Cerebellar nuclear complex (tissue), 1 donor: ENCODE measurements at places on chromosomes 5 and 9.

- DNase-seq: no peak
These were observed 80.4 kb downstream of the HMCN2 start for GRCh38 chr9:130345897-130346385.

- no peak for DNase-seq
These were observed 69.1 kb upstream of the OLFM1 start for GRCh38 chr9:135018306-135018915.

DNA sequence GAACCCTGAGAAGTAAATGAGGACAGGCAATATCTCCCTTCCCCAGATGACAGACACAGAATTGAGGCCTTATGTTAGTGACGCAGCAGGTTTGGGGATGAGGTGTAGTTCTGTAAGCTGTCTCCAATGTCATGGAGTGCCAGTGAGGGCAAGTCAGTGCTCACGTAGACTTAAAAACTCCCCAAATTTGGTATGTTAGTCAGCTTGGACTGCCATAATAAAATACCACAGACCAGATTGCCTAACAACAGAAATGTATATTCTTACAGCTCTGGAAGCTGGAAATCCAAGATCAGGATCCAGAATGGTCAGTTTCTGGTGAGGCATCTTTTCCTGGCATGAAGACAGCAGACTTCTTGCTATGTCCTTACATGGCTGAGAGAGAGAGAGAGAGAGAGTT, 14.9 kb downstream of the FOXI1 start:
- DNase-seq: no peak

- DNase-seq: no peak
These were observed 89.6 kb upstream of the BASP1 start for GRCh38 chr5:17127743-17128231.

DNA sequence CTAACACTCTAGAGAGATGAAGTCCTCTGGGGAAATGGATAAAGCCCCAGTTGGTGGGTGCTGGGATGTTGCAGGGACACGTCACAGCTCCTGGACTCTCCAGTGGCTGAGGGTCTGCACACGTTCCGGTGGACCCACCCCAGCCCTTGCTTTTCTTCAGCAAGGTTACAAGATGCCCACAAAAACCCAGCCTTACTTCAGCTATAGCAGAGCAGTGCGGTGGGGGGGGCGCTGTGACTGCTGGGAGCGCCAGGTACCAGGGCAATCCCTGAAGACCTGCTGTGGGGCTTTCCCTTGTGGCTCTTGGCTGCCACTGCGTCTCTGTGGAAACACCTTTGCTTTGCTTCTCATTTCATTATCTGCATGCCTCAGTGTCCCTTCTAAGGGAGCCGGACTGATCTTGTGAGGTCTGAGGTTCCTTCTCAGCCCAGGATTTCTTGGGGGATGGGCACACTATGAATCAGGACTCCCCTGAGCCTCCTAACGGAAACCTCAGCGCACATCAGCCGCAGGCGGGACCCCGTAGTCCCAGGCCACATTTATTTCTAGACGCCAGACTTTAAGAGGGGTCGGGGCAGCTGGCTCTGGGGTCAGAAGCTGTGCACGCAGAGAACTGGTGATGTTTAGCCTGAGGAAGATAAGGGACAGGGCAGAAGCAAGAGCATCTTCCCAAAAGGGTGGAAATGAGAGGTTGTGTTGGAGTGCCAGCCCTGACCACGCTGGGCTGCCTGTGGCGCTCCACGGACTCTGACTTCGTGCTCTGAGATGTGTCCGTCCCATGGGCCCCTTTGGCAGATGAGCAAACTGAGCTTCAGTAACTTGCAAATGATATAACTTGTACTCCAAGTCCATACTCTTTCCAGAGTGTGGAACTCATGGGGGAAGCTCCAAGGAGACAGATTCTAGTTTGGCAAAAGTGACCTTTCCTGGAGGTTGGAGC, 106.8 kb downstream of the WNK2 start:
- DNase-seq: no peak

- no peak for DNase-seq
These were observed 91.9 kb downstream of the RAD23B start for GRCh38 chr9:107375001-107375400.

DNA sequence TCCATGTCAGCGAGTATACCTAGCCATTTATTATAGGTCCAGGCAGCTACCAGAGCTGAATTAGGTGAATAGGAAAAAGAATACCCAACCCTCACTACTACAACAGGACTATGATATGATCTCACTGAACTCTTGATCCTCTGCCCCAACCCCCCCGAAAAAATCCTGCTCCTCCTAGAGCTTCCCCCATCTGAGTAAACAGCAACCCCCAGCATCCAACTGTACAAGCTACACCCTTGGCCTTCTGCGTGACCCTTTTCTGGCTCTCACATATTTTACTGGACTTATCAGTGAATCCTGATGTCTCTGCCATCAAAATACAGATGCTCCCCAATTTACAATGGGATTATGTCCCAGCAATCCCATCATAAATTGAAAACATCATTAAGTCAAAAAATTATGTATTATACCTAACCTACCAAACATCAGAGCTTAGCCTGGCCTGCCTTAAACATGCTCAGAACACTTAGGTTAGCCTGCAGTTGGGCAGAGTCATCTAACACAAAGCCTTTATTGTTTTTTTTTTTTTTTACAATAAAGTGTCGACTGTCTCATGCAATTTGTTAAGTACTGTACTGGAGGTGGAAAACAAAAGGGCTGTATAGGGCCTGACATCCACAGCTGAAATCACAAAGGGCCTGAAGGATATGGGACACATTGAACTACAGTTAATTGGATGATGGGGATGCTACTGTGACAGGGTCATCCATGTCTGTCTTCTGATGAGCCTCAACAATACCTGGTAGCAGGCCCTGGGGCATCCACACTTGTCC, 128.9 kb upstream of the ERCC6L2 start:
- DNase-seq: no peak

DNA sequence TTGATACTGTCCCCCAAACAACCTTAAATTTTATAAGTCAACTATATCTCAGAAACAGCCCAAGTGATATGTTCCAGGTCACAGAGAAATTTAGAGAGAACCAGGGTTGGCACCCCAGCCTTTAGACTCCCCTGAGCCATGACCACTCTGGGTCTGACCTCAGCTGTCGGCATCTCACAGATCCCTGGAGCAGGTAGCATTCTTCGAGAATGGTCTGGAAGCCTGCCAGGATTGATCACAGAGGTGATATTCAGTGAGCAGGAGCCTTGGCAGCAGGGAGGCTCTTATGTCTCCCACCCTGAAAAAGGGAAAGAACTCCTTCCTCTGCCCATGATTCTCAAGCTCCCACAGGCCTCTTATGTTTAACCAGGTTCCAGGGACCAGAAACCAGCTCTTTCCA, 58.2 kb downstream of the PLK2 start:
- no peak for DNase-seq

DNA sequence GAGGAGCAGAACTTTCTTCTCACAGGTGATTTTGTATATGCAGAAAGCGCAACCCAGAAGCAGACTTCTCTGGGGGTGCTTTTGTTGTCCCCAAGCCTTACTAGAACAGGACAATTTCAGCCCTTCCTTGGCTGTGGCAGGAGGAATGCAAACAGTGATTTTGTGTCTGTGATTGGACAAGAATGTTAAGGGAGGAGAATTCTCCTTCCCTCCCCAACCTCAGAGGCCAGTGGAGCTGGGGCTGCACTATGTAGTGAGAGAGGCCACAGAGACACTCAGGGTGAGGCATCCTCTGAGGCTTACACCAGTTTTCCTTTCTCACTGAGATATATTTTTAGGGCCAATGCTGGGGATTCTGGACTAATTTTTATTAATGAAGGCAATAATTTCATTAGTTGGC, 58.8 kb downstream of the ZNF366 start:
- DNase-seq: no peak

- no peak for DNase-seq
These were observed 364.5 kb downstream of the MTRR start for GRCh38 chr5:8233479-8233878.

- DNase-seq: no peak
These were observed 227.0 kb downstream of the ENC1 start for GRCh38 chr5:74413403-74414048.

DNA sequence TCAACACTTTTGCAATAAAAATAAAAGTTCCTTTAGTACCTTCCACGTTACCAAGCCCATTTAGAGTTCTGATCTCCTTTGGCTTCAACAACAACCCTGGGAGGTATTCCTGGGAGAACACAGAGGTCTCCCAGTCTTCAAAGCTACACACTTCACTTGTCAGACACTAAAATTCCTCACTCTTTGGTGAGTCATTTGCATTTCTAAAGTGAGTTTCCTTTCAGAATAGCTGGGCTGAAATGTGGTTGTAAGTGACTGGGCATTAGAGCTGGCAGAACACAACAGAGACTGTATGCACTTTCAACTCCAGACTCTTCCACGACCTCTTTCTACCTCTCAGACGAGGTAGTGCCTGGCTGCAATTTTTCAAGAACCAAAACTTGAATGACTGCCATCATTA, 11.5 kb upstream of the F2RL1 start:
- no peak for DNase-seq

GRCh38 chr9:134487066-134487710, 154.4 kb upstream of the COL5A1 start:
- DNase-seq: no peak

DNA sequence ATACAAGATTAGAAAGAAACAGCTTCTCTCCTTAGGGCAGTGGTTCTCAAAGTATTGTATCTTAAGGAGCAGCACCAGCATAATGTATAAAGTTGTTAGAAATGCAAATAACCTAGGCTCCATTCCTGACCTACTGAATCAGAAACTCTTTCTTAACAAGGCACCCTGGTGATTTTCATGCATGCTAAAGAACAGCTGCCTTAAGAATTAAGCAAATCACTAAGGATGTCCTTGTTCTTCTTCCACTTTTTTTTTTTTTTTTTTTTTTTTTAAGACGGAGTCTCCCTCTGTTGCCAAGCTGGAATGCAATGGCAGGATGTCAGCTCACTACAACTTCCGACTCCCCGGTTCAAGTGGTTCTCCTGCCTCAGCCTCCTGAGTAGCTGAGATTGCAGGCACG, 1095.2 kb upstream of the EDIL3 start:
- DNase-seq: no peak

DNA sequence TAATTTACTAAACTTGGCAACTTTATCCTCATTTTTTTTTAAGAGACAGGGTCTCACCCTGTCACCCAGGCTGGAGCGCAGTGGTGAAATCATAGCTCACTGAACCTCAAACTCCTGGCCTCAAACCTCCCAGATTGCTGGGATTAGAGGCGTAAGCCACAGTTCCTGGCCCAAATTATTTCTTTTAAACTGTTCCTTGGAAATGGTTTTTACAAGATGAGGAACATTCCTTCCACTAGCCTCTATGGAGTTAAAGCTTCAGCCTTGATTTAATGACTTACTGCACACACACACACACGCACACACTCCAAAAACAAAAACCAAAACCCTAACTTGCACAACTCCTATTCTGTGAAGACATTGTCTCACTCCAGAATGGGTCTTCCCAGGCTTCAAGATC, 77.2 kb upstream of the TARS1 start:
- DNase-seq: no peak

- no peak for DNase-seq
These were observed 19.1 kb upstream of the EDIL3 start for GRCh38 chr5:84403773-84404172.

- DNase-seq: no peak
These were observed 45.1 kb upstream of the HAND1 start for GRCh38 chr5:154523104-154523503.

- no peak for DNase-seq
These were observed 547.4 kb downstream of the TLE1 start for GRCh38 chr9:81141961-81142360.

- no peak for DNase-seq
These were observed 172.6 kb downstream of the RAPGEF6 start for GRCh38 chr5:131462454-131462853.

DNA sequence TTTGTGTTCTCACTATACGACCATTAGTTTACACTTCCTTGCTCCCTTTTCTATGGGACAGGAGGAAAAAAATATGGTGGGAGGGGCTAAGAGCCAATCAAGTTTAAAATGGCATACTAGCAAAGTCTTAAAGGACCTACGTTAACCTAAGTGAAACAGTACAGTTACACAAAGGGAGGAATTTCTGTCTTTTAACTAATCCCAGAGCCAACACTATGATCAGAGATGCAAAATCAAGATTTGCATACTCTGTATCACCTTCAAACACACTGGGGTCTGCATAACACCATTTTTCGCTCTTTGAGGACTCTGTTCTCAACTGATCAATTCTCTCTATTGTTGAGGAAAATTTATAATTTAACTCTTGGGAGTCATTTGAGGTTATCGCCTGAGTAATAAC, 49.8 kb downstream of the ALDH1A1 start:
- no peak for DNase-seq

- no peak for DNase-seq
These were observed 224.2 kb downstream of the SNX18 start for GRCh38 chr5:54741711-54742110.

DNA sequence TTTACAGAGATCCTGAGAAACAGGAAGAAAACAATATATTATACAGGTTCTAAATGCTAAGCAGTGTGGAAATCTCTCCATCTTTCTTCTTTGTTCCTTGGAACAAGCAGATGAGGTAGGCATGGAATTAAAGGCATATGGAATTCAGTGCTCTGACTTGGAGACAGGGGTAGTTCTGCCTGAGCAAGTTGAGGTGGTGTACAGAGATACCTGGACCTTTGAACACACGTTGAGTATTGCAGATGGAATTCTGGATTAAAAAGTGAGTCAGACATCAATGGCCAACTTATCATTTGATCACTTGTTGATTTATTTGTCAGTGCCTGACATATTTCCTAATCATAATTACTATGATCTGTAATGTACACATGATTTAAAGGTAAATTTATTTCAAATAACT, 293.9 kb upstream of the IRX4 start:
- DNase-seq: no peak

- no peak for DNase-seq
These were observed 233.3 kb downstream of the ZNF608 start for GRCh38 chr5:124512952-124513632.

- DNase-seq: no peak
These were observed 23.5 kb downstream of the MTREX start for GRCh38 chr5:55331321-55331720.

DNA sequence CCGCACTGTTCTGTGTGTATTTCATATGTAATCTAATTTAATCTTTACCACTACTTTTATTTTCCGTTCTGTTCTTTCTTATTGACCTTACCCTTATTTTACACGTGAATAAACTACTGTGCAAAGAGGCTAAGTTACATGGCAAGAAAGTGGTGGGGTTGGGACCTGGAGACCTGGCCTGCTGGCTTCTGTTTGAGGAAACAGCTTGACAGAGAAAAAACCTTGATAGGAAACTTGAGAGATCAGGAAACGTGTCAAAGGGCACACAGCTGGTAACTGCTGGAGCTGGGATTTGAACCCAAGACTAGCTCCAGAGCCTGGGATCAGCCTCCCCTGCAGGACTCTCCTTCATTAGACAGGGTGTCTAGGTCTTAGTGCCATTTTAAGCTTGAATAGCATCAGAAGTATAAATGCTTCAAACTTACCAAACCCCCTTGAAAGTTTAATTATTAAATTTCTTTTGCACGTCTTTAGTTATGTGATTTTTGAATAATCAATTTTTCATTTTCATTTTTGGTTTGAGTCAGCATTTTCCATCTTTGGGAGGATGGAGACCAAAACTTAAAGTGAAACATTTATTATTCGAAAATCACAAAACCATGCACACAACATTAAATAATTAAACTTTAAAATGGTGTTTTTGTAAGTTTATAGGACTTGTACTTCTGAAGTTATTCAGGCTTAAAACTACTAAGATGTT, 129.5 kb downstream of the RGS3 start:
- no peak for DNase-seq
